ENCODE measurements at places on chromosomes 13 and 19.

GRCh38 chr13:46041419-46041839, 11.1 kb downstream of the ZC3H13 start:
- no peak for DNase-seq

DNA sequence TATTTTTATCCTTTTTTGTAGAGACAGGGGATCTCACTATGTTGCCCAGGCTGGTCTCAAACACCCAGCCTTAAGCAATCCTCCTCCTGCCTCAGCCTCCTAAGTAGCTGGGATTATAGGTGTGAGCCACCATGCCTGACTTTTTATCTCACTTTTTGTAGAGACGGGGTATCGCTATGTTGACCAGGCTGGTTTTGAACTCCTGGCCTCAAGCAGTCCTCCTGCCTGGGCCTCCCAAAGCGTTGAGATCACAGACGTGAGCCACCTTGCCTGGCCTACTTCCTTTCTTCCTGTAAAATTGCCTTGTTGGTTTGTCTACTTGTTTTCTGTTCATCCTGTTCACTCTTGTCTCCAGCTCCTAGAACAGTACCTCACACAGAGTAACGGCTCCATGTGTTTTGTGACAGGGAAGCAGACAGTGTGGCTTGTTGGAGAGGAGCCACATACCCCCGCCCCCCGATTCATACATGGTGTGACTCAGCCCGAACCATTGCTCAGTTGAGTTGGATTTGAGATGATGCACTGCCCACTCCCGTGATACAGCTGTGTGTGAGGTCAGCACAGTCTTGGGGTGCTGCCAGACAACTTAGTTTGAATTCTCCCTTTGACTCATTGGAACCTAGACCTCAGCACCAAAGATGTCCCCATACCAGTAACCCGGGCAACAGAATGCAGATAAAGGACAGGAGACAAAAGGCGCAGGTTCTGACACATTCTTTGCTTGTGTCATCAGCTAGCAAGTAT, 34.2 kb downstream of the GPR42 start:
- DNase-seq = no peak

- no peak for DNase-seq
These were observed 24.5 kb upstream of the CEACAM8 start for GRCh38 chr19:42619271-42619670.

GRCh38 chr19:57587529-57587928, 3.6 kb downstream of the ZIK1 start:
- DNase-seq = no peak

- no peak for DNase-seq
These were observed 5.7 kb downstream of the WDR62 start for GRCh38 chr19:36060430-36060829.

GRCh38 chr19:35565016-35565856, 1.8 kb upstream of the ATP4A start:
- no peak for DNase-seq

DNA sequence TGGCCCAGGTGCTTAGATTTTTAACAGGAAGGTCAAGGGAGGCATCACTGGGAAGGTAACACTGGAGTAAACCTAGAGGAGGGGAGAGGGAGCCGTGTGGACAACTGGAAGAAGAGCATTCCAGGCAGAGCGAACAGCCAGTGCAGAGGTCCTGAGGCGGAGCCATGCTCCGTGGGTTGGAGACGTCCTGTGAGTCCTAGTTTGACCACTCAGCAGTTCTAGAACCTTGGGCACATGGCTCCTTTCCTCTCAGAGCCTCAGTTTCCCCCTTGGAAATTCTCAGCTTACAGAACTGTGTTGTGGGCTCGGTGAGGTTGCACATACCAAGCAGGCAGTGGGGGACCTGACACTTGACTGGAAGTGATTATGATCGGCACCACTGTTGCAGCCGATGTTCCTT, 130.9 kb downstream of the DPF1 start:
- no peak for DNase-seq

DNA sequence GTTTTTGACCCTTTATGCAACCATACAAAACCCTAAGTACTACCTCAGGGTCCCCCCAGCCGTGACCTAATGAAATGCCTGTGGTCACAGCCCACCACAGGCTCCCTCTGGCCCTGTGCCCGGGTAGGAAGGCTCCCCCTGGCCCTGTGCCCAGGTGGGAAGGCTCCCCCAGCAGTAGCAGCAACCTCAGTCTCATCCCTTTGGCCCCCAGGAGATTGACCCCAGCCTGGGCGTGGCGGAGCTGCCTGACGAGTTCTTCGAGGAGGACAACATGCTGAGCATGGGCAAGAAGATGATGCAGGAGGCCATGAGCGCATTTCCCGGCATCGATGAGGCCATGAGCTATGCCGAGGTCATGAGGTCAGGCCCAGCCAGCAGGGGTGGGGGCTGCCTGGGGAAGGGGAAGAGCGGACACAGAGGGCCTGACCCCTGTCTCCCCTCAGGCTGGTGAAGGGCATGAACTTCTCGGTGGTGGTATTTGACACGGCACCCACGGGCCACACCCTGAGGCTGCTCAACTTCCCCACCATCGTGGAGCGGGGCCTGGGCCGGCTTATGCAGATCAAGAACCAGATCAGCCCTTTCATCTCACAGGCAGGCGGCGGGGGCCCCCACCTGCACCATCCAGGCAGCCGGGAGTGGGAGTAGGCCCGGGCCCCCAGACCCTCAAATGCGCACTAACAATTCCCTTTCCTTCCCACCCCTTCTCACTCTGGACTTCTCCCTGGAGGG, 6.3 kb upstream of the BEST2 start:
- DNase-seq = no peak

GRCh38 chr19:48672994-48673393, at the start of gene NTN5:
Gene NTN5 (minus strand): TSS chr19:48673017. CDS start chr19:48670986, 2,031 bp downstream.
- DNase-seq = no peak

DNA sequence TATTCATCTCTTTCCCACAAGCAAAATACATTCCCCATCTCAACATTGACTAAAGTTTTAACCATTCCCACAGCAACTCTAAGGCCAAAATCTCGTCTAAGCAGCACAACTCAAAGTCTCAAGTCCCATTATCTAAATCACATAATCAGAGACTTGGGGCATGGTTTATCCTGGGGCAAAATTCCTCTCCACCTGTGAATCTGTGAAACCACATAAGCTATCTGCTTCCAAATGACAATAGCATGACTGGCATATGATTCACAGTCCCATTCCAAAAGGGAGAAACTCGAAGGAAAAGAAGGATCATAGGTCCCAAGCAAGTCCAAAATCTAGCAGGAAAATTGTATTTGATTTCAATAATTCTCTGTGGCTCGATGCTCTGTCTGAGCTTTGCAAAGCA, 73.0 kb downstream of the ANKRD10 start:
- no peak for DNase-seq

GRCh38 chr13:111241006-111241755, 79.3 kb upstream of the TEX29 start:
- DNase-seq = no peak

DNA sequence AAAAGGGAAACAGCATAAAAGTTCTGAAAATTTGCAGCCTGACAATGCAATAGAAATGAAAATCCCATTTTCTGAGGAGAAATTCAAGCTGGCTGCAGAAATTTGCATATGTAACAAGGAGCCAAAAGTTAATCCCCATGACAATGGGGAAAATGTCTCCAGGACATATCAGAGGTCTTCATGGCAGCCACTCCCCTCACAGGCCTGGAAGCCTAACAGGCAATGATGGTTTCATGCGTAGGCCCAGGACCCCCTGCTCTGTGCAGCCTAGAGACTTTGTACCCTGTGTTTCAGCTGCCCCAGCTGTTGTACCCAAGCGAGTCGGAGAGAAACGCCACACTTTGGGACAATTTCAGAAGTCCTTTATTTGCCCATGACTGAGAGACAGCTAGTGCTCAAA, 701.3 kb upstream of the KLHL1 start:
- DNase-seq = no peak

DNA sequence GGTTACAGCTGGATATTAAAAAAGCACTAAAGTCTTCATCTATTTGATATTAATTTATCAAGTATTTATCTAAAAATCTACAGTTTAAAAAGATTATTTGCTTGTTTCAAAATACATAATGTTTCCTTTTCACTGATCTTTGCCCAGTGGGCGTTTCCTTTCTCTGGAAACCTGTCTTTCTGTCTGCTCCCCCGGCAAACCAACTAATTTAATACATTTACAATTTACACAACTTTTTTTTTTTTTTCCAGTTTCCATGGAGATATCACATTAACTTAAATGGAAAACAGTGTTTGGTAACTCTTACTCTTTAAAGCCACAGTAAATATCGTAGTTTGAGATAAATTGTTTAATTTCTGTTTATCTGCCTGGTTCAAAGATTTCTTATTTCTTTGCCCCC, 5.3 kb downstream of the GPC6 start:
- DNase-seq = no peak

GRCh38 chr13:41621716-41622431, 164.5 kb downstream of the RGCC start:
- DNase-seq = no peak

DNA sequence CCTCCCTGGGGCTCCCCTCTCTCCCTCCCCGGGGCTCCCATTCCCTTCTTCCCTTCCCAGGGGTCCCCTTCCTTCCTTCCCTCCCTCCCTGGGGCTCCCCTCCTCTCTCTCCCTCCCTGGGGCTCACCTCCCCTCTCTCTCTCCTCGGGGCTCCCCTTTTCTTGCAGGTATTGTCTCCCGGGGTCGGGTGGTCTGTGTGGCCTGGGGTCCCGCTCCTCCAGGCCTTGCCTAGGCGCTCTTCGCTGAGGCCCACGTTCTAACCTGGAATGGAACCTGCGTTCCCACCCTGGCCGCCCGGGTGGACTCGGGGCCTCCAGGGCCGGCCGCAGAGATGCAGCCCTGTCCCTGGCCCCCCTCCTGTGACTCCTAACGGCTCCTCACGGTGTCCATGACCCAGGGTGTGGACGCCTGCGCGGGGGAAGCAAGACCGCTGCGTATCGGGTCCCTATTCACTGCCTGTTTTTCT, 940 bp upstream of the DCUN1D2 start:
- no peak for DNase-seq

Measured in NCI-H2107 (cell line).